ENCODE measurements at places on chromosomes 12 and 14.

DNA sequence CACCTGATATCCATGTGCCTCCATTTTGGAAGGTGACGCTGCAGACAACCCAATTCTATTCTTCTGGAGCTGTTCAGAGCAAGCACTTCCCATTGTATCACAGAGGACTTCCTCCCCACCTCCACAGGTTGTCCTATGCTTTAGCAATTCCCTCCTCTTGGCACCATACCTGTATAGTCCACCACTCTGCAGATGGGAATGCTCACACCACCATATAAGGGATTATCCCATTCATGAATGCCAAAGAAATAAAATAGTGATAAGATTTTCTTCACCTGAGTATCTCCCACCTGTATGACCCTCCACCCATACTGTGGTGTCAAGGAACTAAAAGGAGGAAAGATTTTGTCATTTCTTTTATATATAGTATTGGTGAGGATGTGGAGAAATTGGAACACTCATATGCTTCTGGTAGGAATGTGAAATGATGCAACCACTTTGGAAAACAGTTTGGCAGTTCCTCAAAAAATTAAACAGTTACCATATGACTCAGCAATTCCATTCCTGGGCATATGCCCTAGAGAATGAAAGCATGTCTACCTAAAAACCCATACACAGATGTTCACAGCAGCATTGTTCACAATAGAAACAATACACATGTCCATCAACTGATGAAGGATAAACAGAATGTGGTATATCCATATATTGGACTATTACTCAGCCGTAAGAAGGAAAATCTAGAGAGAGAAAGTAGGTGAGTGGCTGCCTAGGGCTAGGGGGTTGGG, 75.2 kb downstream of the FIGNL2 start:
- DNase-seq = no peak

GRCh38 chr14:99331811-99332210, 59.8 kb upstream of the BCL11B start:
- no peak for DNase-seq

GRCh38 chr12:112577473-112578329, 159.0 kb downstream of the PTPN11 start:
- no peak for DNase-seq

DNA sequence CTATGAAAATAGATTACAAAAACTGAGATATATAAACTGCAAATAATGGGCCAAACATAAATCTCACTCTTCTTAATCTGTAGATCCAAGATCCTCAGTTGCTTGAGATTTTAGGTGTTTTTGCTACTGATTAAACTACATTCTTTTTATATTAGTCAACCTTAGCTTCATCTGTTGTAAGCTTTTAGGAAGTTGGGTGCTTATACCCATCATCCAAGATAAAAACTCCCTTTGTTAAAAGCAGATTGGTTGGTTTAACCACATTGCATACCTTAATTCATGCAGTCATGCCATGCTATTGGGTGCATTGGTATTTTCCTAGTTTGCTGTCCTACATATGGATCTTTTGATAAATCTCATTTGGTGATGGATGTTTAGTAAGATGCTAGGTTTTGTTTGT, 46.2 kb upstream of the DIP2B start:
- no peak for DNase-seq

- no peak for DNase-seq
These were observed 92.5 kb downstream of the GPHN start for GRCh38 chr14:66600416-66600815.
